ENCODE measurements at places on chromosomes 1 and 21. TPM values are rescaled to one million over a fixed set of nuclear protein-coding genes. Genes with fewer than 3 reads are reported as not detected.
A peak's percentile ranks its signal among the peaks of the same experiment; 100 is the strongest.

DNA sequence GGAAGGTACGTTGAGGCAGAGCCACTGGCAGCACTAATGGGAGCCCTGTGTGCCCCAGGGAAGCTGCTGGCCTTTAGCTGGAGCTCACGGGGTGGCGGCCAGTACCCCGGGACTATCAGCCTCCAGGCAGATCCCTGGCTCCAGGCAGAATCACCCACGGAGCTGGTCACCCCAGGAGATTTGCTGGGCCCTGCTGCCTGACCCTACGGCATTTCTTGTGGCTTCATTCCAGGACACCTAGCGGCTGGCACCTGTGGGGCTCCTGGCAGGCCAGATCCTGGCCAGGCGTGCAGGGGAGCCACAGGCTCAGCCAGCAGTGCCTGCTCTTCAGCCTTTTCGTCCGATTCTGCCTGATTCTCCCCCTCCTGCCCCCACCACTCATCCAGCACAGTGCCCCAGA is 7.1 kb downstream of the PADI1 start:
- DNase-seq, result no peak

GRCh38 chr21:37658817-37659458 is 257.3 kb downstream of the KCNJ6 start:
- DNase-seq, result peak; percentile 61

The GNAT2 gene
- polyA plus RNA-seq, result 0.20 TPM

The CNR2 gene
- polyA plus RNA-seq, result 0.12 TPM

DNA sequence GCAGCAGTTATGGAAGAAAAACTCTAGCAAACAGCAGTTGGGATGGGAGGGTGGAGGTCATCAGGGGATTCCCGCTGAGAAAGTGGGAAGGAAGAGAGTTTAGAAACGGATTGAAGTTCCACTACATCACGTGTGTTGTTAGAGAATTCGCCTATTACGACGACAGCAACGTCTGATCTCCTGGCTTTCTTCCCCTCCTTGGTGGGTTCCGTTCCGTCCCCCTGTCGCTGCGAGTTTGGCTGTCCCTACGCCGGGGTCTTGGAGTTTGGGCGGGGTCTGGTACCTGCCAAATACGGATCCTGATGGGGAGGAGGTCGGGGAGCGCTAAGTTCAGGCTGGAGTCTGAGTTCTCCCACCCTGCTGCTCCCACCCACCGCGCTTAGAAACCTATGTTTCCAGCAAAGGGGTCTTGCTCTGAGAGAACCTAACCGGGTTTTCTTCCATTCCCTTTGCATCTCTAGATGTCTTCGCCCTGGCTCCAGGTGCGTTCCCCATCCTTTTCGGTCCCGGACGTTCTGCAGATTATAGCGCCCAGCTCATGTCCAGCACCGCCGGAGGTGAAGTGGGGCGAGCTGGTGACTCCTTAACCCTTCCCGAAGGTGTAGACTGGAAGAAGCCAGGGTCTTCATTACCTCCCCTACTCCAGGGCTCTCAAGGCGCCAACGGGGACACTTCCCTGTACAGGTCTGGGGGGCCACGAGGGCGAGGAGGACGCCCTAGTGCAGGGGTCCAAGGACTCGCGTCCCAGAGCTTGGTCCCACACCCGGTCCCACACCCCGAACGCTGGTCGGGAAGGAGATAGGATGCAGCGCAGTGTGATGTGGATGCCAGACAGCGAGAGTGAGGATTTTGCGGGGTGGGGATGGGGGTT is 641 bp upstream of the KCNK2 start:
- peak; percentile 5 for DNase-seq

The RASSF5 gene
- polyA plus RNA-seq, result 4.4 TPM

- DNase-seq, result no peak
These were observed 102.4 kb upstream of the KRTAP19-8 start for GRCh38 chr21:31140676-31141075.

DNA sequence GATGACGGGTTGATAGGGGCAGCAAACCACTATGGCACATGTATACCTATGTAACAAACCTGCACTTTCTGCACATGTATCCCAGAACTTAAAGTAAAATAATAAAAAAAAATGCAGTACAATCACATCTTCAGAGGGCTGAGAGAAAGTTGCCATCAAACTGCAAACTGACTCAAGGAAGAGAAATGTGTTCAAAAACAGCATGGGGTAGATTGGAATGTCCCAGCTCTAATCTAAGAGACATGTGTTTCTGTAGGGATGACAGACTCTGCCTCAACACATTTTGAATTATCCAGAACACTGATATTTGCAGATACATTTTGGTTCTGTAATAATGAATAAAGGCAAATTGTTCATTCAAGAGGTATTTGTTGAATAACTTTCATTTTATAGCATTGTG is 171.2 kb upstream of the RUNX1 start:
- no peak for DNase-seq

The INSRR gene
- polyA plus RNA-seq, result 2.0 TPM

DNA sequence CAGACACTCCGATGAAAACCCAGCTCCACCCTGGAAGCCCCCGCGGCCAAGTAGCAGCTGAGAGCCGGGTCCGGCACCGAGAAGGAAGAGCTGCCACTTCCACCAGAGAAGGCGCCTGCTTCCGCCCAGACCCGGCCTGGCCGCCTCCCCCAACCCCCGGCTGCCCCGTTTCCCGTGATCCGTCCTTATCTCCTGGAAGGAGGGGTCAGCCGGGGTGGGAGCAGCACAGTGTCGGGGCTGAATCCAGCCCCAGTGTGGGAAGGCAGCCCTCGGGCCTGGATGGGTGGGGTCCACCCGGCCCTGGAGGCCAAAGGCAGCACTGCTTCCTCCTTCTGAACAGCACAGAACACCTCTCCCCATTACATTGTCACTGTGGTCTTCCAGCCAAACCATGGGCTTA is 69.4 kb downstream of the MEGF6 start:
- no peak for DNase-seq

DNA sequence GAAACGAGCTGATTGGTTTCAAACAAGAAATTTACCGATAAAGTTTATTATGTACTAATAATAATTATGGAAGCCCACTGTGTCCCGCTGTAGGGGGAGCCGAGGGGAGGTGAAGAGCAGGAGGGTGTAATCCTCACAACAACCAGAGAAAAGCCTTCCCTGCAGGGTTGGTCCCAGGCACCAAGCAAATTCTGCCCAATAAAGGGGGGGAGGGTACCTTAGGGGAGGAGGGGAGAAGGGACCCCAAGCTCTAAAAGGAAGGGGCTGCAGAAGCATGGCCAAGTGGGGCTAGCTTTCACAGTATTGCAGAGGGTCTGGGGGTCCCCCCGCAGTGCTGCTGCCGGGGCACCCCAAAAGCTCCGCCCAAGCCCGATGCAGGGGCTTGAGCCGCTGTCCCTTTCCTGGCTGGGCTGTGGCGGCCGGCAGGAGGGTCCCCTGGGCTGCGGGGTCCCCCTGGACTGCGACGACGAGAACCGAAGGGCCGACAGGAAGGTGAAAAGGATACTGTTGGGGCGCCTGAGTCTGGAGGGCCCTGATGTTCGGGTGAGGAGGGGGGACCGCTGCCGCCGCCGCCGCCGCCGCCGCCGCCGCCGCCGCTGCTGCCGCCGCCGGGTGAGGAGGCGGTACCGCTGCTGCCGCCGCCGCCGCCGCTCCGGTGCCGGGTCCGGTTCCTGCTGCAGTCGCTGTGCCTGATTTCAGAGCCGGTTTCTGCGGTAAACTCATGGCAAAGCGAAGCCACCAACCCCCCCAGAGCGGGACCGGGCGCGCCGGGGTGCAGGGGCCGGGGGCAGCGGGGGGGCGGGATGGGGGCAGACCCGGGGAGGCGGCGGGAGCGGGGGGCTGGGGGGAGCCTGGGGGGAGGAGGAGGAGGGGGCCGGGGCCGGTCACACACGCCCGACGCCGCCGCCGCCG is 771 bp downstream of the EIF4G3 start:
- peak; percentile 55 for DNase-seq

GRCh38 chr1:16178596-16179497 is 23.0 kb upstream of the EPHA2 start:
- no peak for DNase-seq

- no peak for DNase-seq
These were observed 71.9 kb downstream of the CASZ1 start for GRCh38 chr1:10724511-10724910.
